ENCODE measurements at places on chromosomes 7 and 10.

DNA sequence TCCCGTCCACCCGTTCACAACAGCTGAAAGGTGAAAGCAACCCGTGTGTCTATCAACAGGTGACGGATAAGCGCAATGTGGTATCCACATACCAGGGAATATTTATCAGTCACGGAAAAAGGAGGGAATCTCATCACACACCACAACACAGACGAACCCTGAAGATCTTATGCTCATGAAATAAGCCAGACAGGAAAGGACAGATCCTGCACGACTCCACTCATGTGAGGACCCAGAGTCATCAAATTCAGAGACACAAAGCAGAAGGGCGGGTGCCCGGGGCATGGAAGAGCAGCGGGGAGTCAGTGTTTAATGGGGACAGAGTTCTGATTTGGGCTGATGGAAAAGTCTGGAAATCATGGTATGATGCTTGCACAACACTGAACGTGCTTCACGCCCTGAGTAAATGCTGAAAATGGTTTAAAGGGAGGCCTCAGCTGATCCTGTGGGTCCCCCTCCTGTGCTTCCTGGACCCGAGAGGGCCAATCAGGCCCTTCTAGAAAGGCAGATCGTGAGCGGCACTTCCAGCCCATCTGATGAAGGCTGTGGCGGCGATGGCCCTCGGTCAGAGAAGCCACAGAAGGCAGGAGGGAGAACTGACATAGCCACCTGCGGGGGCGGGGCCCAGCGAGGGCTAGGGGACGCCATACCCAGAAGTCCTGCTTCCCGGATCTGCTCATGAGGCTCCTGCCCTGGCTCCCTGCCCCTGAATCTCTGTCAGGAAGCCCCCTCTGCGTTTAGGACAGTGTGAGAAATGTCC is 19.1 kb downstream of the WDR86 start:
- no peak for DNase-seq

- DNase-seq, result no peak
Measured at GRCh38 chr10:94223702-94224370, 138.9 kb downstream of the NOC3L start.

DNA sequence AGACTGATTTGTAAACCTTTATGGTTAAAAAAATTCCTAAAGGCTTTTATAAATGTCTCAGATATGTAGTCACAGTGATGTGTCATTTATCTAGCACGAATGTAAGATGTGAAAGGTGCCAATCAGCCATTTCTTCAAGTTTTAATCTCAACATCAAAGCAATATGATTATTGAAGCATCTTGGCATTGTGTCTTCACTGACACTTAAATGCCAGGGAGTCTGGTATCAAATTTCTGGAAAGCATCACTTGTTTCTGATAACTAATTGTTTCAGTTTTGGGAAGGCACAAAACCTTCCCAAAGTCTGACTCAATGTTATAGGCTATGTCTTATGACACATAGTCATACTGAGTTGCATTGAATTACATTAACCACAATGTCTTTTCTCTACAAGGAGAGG is 492.0 kb upstream of the CNTNAP2 start:
- DNase-seq, result no peak

DNA sequence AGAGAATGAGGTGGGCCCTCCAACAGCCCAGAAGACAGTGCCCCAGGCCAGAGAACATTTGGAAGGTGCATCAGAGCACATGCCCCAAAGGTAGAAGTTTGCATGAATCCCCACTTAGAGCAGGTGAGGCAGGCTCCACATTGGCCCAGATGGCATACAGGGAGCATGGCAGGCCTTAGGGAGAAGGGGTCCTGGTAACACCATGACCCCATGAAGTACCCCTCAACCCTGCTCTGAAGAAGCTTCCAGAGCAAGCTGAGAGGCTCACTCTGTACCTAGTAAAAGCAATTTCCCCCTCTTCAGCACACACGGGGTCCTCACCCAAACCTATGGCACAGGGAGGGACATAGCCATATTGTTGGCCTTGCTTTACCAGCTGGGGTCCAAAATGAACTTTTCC is 162.6 kb downstream of the BUB3 start:
- DNase-seq, result no peak

GRCh38 chr7:150937848-150938561 is 40.1 kb downstream of the KCNH2 start:
- no peak for DNase-seq

DNA sequence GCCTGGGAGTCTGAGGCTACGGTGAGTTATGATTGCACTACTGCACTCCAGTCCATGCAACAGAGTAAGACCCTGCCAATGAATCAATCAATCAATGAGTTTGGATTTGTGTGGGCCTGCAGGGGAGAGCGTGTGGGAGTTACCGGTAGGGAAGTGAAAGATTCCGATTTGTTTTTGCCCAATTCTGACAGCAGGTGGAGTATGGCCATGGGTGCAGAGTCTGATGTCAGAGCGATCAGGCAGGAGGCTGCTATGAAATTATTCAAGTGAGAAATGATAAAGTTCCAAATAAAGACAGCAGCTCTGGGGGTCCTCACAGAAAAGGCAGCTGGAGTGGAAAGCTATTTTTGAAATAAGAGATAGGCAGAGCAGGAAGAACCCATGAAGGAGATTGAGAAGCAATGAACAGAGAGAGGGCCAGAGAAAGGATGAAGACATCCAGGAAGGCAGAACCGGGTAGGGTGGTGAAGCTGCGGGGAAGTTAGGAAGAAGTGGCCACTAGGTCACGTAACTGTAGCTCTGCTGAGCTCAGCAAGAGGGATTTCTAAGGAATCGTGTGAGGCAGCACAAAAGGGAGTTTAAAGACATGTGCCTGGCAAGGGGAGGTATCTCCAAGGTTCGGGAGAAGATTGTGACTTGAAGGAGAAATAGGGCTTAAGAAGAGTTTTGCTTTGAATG is 93.7 kb upstream of the NMT2 start:
- no peak for DNase-seq

GRCh38 chr7:101916876-101917275 is 99.5 kb downstream of the CUX1 start:
- no peak for DNase-seq

DNA sequence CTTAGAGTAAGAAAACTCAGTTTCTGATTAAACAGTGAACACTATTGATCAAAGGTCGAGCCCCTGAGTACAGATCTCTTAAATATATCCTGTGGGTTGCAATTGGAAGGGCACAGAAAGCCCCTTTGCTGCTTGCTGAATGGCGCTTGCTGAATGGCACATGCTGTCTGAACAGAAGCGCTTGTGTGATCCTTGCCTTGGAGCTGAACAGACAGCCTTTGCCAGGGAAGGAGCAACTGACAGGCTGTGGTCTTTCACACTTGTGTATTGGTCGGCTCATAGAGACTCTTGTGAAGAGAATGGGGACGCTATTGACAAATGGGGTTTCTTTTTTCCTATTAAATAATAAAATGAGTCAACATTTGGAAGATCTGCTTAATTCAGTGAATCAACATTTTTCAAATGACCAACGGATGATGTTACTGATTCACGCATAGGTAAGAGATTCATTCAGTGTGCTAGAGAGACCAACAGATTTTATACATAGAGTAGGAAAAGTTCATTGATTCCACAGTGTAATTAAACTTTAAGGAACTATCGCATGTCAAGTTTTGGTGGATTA is 99.4 kb upstream of the TNS3 start:
- DNase-seq, result no peak

- no peak for DNase-seq
Measured at GRCh38 chr7:44348851-44349781, 23.7 kb upstream of the CAMK2B start.

- DNase-seq, result no peak
Measured at GRCh38 chr7:75532639-75533038, 40.5 kb downstream of the SPDYE5 start.
